Hepatocyte (in vitro differentiated cells): ENCODE measurements at places on chromosomes 13 and 19. TPM values are rescaled to one million over a fixed set of nuclear protein-coding genes. Genes with fewer than 3 reads are reported as not detected.

DNA sequence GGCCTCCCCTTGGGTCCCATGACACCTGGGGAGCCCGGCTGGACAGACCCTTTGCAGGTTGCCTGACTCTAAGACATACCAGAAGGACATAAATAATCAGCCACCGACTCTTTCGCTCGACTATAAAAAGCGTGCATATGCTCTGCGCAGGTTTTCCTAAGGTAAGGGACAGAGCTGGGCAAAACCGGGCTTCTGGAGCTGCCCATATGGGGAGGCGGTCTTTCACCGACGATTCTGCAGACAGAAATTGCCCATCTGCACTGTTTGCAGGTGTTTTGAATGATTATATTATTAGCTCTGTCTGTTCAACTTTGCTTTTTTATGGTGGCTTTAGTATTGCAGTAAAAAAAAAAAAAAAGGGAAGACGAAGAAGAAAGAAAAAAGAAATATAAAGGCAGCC, 347.2 kb downstream of the TSHZ3 start:
- DNase-seq, result no peak

- no peak for DNase-seq
Measured at GRCh38 chr19:21238670-21239069, 90.5 kb downstream of the ZNF708 start.

- DNase-seq, result no peak
Measured at GRCh38 chr13:45042539-45042938, 53.2 kb downstream of the GPALPP1 start.

DNA sequence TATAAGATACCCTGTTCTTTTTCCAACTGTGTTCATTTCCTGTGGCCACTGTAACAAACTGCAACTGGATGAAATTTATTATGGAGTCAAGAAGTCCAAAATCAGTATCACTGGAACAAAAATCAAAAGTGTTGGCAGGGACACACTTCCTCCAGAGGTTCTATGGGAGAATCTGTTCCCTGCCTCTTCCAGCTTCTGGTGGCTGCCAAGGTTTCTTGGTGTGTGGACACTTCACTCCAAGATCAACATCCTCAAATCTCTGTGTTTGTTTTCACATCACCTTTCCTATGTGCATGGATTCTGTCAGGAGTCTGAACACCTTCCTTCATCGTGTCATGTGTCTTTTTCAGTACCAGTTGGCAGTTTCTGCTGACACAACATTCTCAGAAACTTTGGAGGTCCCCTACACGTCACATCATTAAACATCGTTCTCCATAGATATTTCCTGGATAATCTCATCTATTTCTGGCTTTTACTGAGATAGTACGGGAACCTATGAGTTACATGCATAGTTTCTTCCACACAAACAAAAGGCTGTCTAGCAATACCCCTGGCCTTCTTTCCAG, 15.2 kb upstream of the EFNB2 start:
- no peak for DNase-seq

DNA sequence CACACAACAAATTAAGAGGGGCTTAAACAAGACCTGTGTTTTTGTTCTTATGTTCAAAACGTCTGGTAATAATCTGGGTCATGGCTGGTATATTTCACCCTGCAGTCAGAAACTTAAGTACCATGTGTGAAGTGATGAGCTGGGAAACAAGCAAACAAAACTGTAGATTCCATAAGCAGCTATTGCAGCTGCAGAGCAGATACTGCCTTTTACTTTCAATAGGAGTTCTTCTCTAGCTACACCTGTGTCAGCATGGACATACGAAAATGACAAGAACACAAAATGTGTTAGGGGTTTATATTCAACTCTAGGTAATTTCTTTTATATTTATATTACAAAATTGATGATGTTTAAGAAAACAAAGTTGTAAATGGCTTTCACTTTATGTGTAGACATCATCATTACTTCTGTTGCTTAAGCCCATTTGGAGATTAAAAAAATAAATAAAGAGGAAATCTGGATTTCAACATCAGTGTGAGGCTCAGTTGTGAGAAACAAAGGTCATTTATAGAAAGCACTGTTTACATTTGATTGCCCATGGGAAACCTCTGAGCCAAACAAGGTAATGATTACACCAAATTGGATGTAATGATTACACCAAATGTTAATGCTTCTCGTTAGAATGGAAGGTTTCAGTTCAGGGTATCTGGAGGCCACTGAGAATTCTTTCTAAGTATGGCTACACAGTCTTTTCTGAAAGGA, 451.0 kb upstream of the SLC10A2 start:
- peak; percentile 26 for DNase-seq

GRCh38 chr19:55472463-55472862, 4.0 kb upstream of the ZNF628 start:
- no peak for DNase-seq

DNA sequence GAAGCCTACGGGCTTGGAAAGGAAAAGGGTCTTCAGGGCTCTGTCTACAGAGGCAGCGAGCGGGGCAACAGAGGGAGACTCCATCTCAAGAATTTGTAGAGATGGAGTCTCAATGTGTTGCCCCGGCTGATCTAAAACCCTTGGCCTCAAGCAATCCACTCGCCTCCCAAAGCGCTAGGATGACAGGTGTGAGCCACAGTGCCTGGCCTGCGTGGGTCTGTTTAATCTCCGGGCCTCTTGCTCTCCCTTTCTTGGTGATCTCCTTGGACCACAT, 8.1 kb downstream of the RPS9 start:
- no peak for DNase-seq

GRCh38 chr13:114087430-114087829, 45.0 kb downstream of the RASA3 start:
- DNase-seq, result peak; percentile 32

KLC3 gene
- polyA plus RNA-seq, result 2.7 and 7.6 TPM in 2 replicates

ZC3H13 gene
- 45.2 and 59.2 TPM in 2 replicates for polyA plus RNA-seq
